Activated T-helper 9 cell treated with anti-CD3 and anti-CD28 coated beads, Interleukin-2, amount 50 U/mL, for 16 hours (primary cell): ENCODE measurements at places on chromosomes 7 and 10.

DNA sequence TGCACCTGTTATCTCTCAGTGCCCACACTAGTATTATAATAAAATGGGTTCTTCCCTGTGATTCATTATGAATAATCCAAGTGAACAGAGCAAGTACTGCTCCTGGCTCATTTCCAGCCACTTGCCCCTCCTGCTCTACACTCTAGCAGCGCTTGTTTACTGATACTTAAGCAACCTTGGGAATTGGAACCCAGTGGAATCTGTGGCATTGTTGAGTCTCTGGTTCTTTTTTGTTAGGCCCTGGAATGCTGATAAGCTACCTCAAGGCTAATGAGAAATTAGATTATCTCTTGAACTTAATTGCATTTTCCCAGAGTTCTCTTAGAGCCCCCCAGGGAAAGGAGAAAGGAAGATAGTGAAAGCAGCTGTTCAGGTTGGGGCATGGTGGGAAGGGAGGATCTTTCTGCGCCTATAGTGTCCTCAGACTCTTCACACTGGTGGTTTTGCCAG, 34.0 kb downstream of the PRKAR2B start:
- DNase-seq: no peak

DNA sequence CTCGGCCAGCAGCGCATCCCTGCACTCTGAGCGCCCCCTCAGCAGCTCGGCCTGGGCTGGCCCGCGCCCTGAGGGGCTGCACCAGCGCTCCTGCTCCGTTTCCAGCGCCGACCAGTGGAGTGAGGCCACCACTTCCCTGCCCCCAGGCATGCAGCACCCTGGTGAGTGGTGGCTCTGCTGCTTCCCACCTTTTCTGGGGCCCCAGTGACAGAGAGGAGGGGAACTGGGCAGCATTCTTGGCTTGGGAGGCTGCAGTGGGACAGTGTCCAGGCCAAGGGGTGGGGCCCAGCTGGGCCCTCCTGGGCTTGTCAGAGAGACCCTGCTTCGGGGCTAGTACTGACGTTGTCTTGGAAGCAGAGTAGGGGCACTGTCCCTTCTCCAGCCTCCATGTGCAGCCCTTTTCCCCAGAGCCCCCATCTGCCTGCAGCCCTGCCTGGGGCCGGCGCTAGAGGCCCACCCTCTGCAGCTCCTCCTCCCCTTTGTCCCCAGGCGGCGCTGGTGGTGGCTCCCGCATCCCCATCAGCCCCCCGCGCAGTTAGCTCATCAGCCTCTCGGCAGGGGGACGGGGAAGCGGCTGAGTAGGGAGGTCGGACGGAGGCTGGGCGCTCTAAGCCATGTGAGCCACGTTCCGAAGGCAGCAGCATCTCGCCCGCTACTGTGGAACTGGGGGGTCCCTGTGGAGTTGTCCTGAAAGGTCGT, 29.2 kb downstream of the GBX1 start:
- DNase-seq: no peak

GRCh38 chr7:135920478-135920877, 56.7 kb downstream of the MTPN start:
- no peak for DNase-seq

GRCh38 chr10:1190791-1191490, 134.8 kb downstream of the WDR37 start:
- no peak for DNase-seq

DNA sequence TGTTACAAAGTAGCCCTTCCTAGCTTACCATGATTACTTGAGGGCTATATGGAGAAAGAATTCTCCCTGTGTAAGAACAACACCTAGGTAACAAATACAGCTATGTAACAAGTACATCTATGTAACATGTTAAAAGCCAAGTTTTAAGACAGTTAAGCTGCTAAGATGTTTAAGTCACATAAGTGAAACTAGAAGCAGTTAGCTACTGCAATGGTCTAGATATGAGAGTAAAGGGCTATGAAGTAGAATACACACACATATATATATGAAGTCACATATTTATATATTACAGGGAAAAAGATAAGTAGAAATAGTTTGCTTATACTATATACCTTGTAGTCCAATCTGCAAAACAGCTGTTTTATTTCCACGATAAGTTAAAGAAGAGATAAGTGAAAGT, 14.4 kb downstream of the POT1 start:
- DNase-seq: no peak

DNA sequence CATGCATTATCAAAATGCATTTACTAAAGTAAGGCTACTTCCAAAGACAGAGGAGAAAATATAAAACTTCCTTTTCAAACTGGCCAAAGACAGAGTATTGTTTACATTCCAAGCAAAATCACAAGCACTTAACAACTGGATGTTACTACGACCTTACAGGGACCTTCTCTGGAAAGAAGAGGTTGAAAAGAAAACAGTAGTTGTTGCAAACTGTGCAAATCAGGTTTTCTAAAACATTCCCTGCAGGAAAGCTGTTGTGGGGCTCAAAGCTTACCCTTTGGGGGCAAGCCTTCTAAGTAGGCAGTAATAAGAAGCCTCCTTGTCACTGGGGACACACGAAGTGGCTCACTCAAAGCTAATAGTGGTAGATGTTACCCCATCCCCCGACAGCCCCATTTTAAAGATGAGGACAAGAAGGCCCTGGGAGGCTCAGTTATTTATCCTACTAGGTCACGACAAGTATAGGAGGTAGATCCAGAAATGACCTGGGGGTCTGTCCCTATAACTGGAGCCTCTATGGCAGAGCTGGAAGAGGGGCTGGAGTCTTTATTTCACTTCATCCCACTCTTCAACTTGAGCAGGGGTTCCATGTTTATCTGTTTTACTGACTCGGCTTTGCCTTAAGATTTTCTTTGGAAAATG, 46.6 kb downstream of the ATXN7L1 start:
- no peak for DNase-seq

GRCh38 chr7:17239046-17239445, 59.4 kb upstream of the AHR start:
- DNase-seq: no peak

- DNase-seq: no peak
Measured at GRCh38 chr7:91942312-91942711, 1.6 kb downstream of the AKAP9 start.

DNA sequence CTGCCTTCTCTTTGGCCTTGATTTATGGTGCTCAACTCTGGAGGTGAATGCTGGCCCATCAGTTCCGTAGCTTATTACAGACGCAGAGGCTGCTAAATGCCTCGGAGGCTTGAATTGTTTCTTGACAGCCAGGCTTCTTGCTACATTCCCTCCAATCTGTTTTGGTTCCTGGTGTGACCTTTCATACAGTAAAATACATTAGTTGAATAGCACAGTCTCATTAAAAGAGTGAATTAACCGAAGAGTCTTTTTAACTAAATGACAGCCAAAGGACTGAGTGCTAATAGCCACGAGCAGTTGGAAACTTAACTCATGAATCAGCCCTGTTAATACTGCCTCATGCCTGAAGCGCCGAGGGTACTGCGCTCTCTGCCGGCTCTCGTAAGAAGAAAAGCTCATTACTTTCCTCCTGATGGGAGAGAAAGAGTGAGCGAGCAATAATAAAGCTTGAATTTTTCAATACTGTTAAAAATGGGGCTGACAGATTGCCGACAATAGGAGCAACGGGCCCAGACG, 236.4 kb upstream of the GPR26 start:
- DNase-seq: no peak

DNA sequence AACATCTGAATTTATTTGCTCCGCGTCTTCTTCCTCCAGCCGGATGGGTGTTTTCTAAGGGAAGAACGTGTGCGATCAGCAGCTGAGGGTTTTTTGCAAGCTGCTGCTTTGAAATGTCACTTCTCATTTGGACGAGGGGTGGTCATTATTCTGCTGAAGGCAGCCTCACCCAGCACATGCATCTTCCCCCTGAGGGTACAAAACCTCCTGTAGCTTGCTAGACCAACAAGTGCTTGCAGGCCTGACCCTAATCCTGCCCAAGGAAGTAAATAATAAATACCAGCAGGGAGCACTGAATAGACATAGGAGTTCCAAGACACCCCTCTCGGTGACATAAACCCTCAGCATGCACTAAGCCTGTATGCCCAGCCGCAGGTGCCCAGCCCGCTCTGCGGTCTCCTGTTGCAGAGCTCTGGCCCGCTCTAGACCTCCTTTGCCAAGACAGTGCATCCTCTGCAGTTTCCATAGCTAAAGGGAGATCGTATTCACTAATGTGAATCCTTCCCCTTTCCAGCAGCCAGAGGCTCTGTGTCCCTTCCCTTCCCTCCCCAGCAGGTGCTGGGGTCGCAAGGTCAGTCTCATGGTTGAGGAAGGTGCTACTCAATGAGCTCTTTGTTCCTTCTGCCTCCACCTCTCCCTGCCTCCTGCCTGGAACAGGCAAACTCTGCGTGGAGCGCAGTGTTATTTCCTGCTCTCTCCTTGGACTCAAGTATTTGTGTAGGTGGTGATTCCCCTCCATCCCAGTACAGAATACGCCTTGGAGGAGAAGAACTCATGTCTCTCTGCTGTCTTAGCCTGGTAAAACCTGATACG, 36.6 kb downstream of the SBDS start:
- DNase-seq: no peak

DNA sequence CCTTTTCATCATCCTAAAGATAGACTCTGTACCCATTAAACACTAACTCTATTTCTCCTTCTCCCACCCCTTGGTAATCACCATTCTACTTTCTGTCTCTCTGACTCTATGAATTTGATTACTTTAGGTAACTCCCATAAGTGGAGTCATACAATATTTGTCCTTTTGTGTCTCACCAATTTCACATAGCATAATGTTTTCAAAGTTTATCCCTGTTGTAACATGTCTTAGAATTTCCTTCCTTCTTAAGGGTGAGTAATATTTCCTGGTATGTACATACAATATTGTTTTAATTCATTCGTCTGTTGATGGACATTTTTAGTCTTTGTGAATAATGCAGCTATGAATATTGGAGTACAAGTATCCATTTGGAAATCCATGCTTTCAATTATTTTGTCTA, 50.9 kb upstream of the CDCA7L start:
- no peak for DNase-seq

- DNase-seq: no peak
Measured at GRCh38 chr10:94173594-94173993, 179.9 kb downstream of the PLCE1 start.

DNA sequence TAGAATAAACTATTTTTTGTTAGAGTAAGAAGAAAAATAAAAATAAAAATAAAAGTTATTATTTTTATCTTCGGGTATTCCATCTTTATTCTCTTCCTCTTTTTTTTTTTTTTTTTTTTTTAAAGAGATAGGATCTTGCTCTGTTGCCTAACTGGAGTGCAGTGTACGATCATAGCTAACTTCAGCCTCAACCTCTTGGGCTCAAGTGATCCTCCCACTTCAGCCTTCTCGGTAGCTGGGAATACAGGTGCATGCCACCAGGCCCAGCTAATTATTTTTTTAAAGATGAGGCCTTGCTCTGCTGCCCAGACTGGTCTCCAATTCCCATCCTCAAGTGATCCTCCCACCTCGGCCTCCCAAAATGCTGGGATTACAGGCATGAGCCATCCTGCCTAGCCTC, 15.4 kb downstream of the STAM start:
- DNase-seq: no peak

DNA sequence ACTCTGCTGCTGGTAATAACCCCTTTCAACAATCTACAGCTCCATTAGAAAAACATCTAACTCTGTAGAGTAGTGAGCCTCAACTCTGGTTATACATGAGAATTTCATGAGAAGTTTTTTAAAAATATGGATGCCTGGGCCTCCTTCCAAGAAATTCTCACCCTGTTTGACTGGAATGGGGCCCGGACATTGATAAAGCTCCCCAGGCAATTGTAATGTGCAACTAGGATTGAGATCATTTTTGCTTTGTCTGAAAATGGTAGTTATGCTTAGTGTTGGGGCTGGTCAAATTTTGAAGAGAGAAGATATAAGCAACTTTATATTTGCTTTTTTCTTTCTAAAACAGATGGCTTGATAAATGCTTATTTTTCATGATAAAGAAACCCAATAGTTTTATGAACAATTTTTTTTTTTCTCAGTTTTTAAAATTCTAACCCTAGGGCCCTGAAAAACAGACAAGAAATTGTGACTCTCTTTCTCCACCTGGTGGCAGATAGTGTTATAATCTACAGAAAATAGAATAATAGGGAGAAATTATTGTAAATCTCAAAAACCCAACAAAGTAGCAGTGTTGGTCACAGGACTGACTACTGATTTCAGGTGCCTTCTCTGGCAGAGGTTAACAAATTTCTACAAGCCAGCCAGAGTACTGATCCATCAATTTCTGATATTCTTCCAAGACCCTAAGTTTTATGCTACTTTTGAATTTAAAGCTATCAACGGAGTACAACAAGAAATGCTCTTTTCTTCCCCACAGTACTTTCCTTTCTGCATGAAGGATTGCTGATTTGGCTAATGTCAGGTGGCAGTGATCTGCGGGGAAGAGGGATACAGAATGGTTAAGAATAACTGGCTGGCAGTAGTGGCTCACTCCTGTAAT, 174.8 kb downstream of the DKK1 start:
- DNase-seq: no peak

- DNase-seq: no peak
Measured at GRCh38 chr10:126570245-126570570, 100.3 kb downstream of the C10orf90 start.

GRCh38 chr10:3054183-3054850, 13.0 kb upstream of the PFKP start:
- DNase-seq: no peak

DNA sequence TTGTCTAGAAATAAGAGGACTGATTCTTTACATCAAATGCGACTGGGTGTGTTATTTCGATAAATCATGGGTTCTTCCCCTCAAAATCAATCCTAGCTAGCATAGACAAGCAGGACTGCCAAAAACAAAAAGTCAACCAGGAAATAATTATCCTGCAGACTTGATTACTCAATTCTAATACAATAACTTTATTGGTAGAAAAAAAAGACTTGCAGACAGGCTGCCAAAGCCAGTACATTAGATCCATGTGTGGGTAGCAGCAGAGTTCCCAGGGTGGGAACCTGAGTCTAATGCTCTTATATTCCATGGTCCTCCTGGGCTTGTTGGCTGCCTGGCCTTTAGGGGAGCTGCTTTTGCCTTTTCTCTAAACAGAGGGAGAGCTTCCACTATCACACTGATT, 7.8 kb downstream of the AFAP1L2 start:
- DNase-seq: no peak

DNA sequence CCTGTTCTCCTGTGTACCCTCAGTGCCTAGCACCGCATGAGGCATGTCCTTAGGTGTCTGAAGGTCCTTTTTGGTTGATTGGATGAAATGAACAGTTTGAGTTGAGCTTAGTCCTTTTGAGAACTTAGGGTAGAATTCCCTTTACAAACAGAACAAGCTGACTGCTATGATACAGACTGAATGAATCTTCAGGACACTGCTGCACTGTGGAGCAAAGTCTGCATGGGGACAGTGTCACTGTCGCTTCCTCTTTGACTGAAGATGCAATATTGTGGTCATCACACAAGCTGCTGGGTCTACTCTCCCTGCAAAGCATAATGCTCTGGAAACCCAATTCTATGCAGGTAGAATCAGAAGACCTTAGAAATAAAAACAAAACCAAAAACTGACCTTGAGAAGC, 8.6 kb upstream of the PLAU start:
- no peak for DNase-seq
